ENCODE measurements at places on chromosomes 4 and X.

DNA sequence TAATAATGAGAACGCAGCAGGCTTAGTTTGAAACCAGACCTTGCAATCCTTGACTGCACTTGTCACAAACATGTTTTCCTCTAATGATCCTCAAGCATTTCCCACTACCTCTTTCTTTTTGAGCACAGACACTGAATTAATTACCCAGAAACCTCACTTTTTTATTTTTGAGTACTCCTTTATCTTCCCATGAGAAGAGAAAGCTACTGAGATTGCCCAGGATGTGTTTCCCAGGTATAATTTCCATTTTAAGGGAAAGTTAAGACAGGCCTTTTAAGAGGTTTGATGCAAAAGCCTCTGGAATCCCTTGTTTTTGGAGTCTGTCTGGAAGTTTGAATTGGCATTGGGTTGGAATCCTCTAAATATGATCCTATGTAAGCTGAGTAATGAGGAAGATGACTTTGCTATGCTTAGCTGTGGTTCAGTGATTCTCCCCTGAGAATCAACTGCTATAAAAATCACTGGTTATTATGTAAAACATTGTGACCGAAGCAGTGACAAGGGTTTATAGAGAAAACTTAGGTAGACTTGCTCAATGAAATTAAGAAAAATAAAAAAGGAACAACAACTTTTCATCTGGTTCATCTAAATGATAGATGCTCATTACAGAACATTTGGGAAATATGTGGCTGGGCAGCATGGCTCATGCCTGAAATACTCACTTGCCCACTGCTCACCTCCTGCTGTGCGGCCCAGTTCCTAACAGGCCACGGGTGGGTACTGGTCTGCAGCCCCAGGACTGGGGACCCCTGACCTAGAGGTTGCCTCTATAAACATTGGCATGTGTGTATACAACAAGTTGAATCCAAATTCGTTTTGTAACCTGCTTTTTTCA is 10.8 kb upstream of the RHOH start:
- DNase-seq, result no peak

DNA sequence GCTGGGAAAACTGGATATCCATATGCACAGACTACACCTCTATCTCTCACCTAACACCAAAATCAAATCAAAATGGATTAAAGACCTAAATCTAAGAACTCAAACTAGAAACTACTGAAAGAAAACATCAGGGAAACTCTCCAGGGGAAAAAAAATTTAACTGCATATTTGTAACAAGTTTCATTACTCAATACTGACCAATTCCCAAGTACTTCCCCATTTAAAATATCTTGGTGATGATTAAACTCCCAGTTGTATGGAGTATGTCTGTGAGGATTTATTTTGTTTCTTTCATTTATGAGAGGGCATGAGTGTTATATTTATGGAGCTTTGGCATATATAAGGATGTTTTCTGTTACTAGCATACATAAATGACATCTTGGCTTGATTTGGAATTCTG is 112.3 kb upstream of the IL15 start:
- no peak for DNase-seq

DNA sequence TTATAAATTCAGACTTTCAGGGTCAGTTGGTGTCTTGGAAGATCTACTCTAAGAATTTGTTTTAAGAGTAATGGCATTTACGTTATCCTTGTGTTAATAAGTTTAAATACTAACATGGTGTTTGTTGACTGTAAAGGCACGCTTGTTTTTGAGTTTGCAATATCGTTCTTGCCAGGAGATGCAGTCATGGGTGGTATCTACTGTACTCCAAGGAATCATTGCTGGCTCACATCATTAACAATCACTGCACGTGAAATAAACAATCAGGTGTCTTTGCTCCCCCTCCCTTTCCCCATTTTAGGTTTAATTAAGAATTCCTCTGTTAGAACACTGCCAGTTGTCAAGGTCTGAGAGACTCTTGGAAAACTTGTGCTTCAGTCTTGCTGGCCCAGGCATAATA is 1.6 kb downstream of the HHIP start:
- no peak for DNase-seq

DNA sequence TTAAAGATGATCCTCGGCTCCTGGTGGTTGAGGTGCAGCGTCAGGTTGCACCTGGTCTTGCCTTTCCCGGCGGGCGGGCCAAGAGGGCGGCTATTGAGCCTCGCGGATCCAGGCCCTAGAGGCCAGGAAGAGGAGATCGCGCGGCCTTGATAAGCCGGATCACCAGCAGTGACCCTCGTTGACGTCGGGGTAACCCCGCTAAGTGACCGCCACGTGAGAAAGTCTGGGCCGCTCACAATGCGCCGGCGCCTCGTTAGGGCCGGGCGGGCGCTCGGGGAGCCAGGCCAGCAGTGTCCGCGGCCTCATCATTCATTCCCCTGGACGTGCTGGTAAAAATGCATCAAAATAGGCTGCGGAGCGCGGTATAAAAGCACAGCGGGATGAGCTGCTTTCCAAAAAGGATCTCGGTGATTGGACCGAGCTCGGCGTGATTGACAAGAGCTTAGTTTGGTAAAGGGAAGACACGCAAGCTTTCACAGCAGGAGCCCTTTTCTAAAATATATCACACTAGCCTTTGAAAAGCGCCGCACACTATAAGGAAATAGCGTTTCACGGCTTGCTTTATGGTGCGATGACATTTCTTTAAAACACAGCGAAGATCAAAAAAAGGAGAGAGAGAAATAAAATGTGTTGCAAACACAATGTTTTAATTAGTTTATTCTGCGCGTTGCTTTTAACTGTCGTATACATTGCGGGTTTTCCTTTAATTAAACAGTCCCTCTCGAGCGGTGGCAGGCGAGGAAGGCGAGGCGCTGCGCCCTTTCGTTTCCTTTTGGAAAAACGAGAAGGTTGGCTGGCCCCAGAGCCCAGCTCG is 15.9 kb upstream of the ZIC3 start:
- no peak for DNase-seq

DNA sequence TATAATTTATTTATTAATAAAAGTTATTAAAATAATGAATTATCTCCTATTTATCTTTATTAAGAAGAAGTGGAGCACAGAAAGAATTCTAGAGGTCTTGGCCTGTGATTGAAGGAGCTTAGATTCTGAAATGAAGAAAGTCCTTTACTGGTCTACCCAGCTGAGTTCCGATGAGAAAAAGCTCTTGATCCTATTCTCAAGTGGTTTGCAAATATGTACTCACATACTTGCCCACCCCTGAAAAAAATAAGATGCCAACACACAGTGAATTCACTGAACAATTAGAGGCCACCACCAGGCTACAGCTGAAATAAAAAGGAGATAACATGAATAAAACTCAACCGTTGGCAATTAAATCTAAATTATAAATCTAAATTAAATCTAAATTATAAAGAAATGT is 253.4 kb downstream of the MAPK10 start:
- DNase-seq, result no peak

DNA sequence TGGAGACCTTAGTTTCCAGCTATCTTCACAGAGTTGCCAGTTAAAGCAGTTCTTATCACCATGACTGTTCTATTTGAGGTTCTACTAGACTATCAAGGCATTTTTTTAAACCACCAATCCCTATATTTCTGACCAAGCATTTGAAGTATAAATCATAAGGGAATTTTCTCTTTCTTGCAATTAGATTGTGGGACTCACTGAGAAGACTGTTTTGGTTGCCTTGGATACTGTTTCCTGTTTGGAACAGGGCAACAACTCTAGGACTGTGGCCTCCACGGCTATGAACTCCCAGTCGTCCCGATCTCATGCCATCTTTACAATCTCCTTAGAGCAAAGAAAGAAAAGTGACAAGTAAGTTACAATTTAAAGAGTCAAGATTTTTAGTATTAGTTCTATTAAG is 11.8 kb downstream of the KIF4A start:
- DNase-seq, result no peak

GRCh38 chr4:153877898-153878297 is 89.0 kb upstream of the SFRP2 start:
- DNase-seq, result no peak

DNA sequence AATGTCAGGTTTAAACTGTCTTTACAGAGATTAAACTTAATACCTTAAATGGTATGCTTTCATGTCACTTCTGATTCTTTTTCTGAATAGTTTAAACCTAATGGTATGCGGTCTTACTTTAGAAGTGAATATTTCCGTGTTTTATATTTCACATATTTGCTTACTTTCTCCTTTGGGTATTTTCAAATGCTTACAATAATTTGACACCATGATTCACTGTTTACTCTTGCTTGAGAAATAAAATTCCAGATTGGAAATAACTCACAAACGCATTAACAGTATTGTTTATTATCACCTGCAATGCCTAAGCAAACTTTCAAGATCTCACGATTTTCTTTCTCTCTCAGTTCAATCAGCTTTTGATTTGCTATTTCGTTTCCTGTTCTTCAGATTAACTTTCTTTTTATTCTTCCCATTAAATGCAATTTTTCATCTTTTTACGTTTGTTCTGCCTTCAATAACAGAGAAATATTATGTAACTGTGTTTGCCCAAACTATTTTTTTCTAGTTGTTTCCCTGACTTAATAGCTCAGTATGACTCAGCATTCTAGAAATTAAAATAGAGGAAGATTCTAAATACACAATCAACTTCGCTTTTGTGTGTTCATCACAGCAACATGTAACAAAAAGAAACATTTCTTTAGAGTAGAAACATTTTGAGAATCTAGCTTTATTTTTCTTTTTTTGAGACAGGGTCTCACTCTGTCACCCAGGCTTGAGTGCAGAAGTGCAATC is 955.5 kb upstream of the PRKX start:
- DNase-seq, result no peak

GRCh38 chrX:123455693-123456092 is 271.6 kb downstream of the GRIA3 start:
- DNase-seq, result no peak

DNA sequence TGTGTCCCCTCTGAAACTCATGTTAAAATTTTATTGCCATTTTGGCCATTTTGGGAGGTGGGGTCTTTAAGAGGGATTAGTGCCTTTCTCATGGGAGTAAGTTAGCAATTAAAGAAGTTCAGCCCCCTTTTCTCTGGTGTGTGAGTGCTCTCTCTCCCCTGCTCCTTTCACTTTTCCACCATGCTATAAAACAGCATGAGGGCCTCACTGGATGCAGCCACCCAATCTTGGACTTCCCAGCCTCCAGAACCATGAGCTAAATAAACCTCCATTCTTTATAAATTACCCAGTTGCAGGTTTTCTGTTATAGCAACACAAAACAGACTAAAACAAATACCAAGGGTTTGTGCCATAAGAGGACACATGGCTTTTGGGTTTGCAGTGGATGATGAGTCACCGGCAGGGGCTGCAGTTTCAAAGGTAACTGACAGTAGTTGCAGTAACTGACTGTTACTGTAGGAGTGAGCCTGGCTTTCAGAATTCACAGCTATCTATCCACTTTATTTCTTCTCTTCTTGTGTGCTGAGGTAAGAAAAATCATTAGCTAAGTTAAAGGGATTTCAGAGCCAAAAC is 121.5 kb downstream of the PPEF1 start:
- DNase-seq, result no peak

- no peak for DNase-seq
Measured at GRCh38 chr4:60718874-60719273, 481.3 kb upstream of the ADGRL3 start.

DNA sequence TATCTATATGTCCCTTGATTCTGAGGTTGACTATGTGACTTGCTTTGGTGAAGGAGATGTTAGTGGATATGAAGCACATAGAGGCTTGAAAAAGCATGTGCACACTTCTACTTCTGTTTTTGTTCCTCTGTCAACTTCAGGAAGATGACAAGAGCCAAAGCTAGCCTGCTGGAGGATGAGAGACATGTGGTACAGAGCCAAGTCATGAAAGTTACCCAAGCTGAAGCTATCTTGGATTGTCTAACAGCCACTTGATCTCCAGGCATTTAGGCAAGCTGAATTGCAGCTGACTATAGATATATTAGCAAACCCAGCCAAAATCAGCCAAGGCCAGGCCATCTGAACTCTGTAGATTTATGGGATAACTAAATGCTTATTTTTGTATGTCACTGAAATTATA is 70.8 kb upstream of the DYNLT3 start:
- DNase-seq, result no peak

GRCh38 chr4:3514806-3515501 is 17.3 kb downstream of the LRPAP1 start:
- no peak for DNase-seq

DNA sequence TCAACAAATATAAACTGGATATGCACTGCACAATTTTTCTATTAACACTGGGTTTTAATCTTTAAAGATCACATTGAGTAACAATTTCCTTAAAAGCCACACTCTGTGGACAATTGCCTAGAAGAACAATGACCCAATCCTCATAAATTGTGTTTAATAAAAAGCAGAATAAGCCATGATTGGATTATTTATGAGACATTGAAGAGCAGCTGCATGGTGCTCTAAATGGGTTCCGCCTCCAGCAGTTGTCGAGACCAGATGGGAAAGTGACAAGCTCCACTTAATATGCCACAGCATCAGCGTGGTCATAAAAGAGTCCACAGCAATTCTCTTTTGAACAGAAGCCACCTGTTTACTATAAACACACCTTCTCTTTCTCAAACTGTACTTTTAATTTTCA is 635.2 kb upstream of the FRG1 start:
- peak; percentile 21 for DNase-seq

DNA sequence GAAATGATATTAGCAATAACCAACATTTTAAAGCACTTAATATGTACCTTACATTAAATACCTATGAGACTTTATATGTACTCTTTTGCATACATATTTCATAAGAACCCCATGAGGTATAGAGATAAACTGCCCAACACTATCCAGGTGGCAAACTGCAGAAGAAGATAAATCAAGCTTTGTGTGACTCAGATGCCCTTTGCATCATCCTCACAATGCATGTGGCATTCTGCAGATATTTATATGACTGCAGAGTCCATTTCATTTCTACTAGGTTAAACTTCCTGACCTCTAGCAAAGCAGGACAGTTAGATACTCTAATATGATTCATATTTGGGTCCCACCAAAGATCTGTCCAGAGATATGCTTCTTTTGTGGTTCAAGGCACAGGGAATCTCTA is 85.6 kb upstream of the RASGEF1B start:
- DNase-seq, result no peak

- DNase-seq, result no peak
Measured at GRCh38 chr4:18676526-18676915, 655.0 kb upstream of the LCORL start.

DNA sequence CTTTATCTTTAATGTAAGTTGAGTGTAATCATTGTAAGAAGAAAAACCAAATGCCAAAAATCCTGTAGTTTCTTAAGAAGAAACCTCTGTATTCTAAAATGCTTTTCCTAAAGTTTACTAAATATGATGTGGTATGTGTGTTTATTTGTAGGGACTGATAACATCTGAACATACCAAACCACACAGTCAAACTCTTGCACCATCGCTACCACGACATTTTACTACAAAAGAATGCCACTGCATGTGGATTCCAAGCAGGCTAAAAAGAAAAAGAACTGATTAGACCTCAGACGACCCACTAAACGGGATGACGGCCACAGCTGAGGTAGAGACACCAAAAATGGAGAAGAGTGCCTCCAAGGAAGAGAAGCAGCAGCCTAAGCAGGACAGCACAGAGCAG is 46.1 kb downstream of the LAS1L start:
- DNase-seq, result no peak
